Esophagus squamous epithelium (tissue), 5 donors: ENCODE measurements at places on chromosomes 16 and 17.

- no peak for DNase-seq
Measured at GRCh38 chr17:17806611-17807274, 30.0 kb downstream of the SREBF1 start.

DNA sequence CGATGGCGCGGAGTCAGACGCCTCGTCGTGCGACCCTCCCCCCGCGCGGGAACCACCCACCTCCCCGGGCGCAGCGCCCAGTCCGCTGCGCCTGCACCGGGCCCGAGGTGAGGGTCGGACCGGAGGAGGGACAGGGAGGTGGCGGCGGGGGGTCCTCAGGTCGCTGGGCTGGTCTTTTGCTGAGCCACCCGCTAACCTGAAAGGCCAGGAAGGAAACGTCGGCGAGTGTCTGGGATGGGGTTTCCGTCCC is 4.9 kb downstream of the TBX2 start:
- no peak for DNase-seq

DNA sequence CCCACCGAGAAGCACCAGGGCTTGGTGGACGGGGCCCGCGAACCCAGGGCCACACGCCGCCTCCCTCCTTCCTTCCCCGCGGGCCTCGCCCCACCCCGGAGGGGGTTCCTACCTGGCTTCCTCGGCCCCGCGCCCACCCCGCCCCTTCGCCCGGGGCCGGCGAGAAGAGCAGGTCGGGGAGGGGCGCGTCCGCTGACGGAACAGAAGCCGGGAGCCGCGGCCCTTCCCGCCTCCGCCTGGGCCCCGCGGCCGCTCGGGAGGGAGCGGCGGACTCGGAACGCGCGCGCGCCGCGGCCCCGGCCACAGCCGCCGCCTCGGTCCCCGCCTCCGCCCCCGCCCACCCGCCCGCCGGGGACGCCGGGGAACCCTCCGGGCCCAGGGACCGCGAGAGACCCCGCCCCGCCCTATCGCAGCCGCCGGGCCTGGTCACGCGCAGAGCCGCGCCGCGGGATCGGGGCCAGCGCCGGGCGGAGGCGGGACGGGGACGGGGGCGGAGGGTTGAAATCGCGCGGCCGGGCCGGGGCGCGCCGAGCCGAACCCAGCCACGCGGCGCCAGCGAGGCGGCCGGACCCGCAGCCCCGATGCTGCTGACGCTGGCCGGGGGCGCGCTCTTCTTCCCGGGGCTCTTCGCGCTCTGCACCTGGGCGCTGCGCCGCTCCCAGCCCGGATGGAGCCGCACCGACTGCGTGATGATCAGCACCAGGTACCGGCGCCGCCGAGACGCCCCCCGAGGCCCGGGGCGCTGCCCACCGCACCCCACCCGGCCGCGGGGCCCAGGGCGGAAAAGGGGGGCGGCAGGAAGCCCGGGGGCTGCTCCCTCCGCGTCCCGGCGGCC is at the start of gene TLCD3A:
TLCD3A (plus strand) TSS at position 530 of the 835 bp plus-strand sequence; CDS start at position 582, 52 bp downstream.
- no peak for DNase-seq

DNA sequence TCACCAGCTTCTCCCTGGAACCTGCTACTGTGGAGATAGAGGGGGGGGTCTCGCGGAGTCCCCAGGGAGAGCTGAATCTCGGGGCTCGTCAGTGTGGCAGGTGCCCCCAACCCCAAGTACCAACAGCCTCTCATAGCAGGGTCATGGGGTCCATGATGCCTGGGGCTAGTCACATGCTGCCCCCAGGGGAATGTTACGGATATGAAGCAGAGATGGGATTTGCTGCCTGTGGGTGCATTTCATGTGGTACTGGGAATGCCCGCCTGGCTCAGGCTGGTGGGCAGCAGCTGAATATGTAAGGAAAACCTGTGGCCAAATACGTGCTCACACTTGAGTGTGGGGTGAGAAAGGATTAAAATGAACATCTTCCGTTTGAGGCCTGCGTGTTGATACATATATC is 49.4 kb downstream of the MEAK7 start:
- DNase-seq: no peak

- no peak for DNase-seq
Measured at GRCh38 chr17:34299027-34299426, 13.5 kb downstream of the CCL11 start.
